ENCODE measurements at places on chromosomes 16 and 17.

- DNase-seq = no peak
These were observed 110.6 kb downstream of the PRKCA start for GRCh38 chr17:66412857-66413558.

GRCh38 chr16:77789085-77790008, 983 bp downstream of the VAT1L start:
- DNase-seq = no peak

GRCh38 chr17:82497483-82498405, 21.8 kb upstream of the FOXK2 start:
- DNase-seq = no peak

DNA sequence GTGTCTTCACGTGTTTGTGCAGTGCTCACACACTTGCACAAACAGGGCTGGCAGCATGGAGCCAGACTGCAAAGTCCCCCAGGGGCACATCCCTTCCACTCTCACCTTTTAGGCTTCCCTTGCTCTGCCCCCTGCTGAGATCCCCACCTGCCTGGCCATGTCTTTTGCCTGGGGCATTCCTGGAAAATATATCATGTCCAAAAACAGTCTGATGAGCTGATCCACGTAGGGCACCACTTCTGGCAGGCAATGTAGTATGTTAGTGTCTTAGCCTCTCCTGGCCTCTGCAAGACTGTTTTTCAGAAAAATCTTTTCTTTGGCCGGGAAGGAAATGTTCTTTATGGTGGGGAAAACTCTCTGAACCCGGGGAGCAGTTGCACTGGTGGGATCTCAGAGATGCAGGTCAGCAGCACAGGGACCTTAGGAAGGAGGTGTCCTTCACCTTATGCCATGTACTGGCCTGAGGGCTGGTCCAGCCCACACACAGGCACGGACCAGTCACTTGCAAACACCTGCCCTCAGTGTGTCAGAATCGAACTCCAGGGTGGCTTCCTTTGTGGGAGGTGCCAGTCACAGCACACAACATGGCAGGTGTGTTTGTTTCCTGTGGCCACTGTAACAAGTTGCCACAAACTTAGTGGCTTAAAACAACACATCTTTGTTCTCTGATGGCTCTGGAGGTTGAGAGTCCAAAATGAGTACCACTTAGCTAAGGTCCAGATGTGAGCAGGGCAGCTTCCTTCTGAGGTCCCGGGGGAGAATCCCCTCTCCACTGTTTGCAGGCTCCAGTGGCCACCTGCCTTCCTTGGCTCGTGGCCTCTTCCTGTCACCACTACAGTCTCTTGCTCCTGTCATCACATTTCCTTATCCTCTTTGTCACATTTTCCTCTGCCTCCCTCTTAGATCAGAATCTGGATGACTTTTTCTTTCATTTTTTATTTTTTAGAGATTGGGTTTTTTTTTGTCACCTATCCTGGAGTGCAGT, 46.6 kb downstream of the MPRIP start:
- no peak for DNase-seq

GRCh38 chr17:55750750-55751657, at the start of gene PCTP:
Gene PCTP (plus strand): TSS chr17:55751051. CDS start chr17:55751104, 53 bp downstream.
- DNase-seq = peak; percentile 67

Measured in activated CD4-positive, CD25-positive, alpha-beta regulatory T cell treated with anti-CD3 and anti-CD28 coated beads, Interleukin-2, amount 50 U/mL, for 16 hours (primary cell).